Cerebellum (tissue), 4 donors: ENCODE measurements at places on chromosomes 5 and 9. TPM values are rescaled to one million over a fixed set of nuclear protein-coding genes. Genes with fewer than 3 reads are reported as not detected.

The CCNI2 gene
- 1.5 TPM for total RNA-seq

The PCDHB4 gene
- total RNA-seq: 6.0 TPM

GRCh38 chr5:61674378-61674777 lies 342.3 kb downstream of the ZSWIM6 start:
- DNase-seq: no peak

DNA sequence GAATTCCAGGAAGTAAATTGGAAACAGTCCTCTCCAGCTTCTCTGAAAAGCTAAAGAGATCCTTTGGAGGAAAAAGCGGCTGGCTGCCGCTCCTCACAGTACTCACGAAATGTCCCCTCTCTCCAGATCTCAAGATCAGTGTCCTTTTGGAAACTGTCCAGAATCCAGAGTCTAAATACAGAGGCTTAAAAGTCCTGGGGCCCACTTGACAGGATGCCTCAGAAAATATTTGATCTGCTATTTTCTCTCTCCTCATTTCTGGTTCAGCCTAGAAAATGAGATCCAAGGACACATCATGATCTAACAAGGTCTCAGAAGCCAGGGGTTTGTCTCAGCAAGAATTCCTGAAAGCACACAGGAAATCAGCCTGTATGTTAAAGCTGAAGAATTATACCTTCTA lies 7.2 kb downstream of the C1QTNF2 start:
- DNase-seq: no peak

The PLPP7 gene
- 6.6 TPM for total RNA-seq

The CHSY3 gene
- 6.0 TPM for total RNA-seq

GRCh38 chr5:157874861-157875260 lies 15.9 kb upstream of the CLINT1 start:
- no peak for DNase-seq

The GCNT1 gene
- total RNA-seq: 4.2 TPM

DNA sequence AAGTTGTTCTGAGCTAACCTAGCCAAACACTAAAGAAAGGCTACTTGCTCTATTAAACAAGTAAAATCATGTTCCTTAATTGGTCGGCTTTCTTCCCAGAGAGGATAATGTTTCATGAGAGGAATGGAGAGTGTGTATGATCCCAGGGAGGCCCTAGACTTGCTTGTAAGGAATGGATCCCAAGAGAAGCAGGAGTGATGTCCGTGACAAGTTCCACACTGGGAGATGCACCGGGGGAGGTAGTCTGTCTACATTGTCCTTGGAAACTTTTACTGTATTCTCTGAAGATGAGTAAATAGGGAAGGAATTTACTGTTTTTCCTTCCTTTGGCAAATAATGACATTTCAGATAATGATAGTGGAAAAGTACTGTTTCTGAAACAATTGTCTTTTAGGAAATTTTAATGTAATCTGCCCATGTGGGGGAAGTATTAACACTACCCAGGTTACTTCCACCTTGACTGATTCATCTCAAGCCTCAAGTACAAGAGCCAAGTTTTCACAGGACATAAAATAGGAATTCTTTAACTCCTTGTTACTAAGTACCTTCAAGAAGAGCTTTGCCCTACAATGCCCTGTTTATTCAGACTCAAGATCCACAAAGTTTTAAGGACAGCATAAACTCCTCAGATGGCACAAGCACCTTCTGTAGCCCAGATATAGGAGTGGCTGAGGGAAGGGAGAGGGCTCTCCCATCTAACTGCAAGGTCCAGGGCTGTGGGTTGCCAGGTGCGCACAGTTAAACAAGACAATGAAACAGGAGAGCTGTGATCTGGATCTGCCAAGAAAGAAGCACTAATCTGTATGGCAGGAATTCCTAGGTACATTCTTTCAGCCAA lies 152.1 kb downstream of the GNA14 start:
- no peak for DNase-seq

The SPDL1 gene
- total RNA-seq: 27.4 TPM

- DNase-seq: no peak
Measured at GRCh38 chr5:171592736-171593135, 173.3 kb downstream of the FGF18 start.

GRCh38 chr9:14936491-14936890 lies 26.3 kb upstream of the FREM1 start:
- DNase-seq: no peak

- no peak for DNase-seq
Measured at GRCh38 chr5:92548346-92548745, 1032.7 kb downstream of the NR2F1-AS1 start.

The PTGR1 gene
- 21.3 TPM for total RNA-seq

GRCh38 chr9:93910196-93910595 lies 45.0 kb downstream of the BARX1 start:
- DNase-seq: no peak

DNA sequence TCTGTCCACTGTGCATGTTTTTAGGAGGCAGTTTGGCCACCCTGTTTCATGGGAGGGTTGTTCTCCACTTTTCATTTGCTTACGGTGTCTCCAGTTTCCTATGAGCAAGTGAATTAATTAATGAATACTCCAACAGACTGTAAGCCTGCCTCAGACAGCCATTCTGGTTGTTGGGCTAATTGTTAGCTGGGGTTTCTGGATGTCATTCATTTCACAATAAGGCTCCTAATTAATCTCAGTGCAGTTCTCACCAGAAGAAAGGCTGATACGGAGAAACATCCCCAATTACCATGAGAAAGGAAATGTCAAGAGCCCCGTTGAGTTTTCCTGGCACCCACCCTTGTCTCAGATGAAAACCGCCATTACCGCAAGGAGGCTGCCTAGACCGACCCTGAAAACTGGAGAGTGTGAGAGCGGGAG lies 75.8 kb downstream of the MAP1B start:
- DNase-seq: no peak

GRCh38 chr5:52988335-52989024 lies 672 bp upstream of the ITGA2 start:
- DNase-seq: no peak

GRCh38 chr5:168989731-168990505 lies 311.0 kb downstream of the SLIT3 start:
- DNase-seq: no peak

The DAB2IP gene
- 17.1 TPM for total RNA-seq

The KIF20A gene
- 12.8 TPM for total RNA-seq

The IL13 gene
- total RNA-seq: not detected

GRCh38 chr9:92328225-92328624 lies 2.5 kb downstream of the CENPP start:
- no peak for DNase-seq

DNA sequence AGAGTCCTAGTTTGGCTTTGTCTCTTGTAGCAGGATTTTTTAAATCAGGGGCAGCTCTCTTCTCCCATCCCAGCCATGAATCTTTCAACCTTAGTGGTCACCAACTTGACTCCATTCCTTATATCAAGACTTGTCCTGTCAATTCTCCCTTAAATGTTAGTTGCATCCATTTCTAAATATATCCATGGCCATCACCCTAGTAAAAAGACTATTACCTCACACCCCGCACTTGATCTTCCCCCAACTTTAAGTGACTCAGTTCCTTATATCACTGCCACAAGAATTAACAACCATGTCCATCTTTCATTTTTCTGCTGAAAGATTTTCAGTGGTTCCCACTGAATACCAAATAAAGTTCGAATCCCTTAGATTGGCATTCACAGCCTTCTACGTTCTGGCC lies 67.0 kb downstream of the STX17 start:
- no peak for DNase-seq

DNA sequence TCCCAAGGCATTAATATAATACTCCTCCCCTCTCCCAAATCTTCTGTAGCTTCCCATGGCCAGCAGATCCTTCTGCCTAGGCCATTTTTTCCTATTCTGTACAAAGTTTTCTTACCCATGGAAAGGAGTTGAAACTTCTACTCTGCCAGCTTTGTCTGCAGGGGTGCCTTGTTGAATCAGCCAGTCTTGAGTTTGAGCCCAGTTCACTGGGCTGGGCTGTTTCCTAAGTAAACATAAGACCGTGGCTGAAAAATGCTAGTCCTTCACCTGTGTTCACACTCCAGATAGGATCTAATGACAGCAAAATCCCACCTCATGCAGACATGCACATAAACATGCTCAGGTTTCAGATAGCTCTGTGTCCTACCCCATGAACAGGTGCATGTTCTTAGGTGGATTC lies 10.4 kb downstream of the TEX48 start:
- no peak for DNase-seq

DNA sequence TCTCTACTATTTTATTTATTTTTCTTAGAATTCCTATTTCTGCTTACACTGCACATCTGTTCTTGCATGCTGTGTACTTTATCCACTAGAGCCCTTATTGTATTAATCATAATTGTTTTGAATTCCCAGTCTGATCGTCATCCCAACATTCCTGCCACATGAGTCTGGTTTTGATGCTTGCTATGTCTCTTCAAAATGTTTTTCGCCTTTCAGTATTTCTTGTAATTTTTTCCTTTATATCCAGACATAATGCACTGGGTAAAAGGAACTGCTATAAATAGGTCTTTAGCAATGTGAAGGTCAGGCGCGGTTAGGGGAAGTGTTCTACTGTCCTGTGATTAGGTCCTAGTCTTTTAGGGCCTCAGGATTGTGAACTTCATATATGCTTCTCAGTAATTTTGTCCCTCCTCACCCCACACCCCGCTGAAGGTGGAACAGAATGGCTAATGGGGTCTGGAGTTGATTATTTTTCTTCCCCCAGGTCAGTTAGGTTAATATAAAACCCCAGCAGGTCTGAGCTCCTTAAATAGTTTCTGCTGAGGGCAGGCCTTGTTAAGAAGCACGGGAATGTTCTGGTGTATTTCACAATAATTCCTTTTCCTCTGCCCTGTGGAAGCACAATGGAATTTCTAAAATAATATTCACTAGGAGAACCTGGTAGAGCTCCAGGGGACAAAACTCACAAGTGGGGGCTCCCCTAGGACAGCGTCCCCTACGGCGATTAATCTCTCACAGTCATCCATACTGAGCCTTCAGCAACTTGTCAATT lies 146.6 kb upstream of the TUT7 start:
- DNase-seq: no peak

DNA sequence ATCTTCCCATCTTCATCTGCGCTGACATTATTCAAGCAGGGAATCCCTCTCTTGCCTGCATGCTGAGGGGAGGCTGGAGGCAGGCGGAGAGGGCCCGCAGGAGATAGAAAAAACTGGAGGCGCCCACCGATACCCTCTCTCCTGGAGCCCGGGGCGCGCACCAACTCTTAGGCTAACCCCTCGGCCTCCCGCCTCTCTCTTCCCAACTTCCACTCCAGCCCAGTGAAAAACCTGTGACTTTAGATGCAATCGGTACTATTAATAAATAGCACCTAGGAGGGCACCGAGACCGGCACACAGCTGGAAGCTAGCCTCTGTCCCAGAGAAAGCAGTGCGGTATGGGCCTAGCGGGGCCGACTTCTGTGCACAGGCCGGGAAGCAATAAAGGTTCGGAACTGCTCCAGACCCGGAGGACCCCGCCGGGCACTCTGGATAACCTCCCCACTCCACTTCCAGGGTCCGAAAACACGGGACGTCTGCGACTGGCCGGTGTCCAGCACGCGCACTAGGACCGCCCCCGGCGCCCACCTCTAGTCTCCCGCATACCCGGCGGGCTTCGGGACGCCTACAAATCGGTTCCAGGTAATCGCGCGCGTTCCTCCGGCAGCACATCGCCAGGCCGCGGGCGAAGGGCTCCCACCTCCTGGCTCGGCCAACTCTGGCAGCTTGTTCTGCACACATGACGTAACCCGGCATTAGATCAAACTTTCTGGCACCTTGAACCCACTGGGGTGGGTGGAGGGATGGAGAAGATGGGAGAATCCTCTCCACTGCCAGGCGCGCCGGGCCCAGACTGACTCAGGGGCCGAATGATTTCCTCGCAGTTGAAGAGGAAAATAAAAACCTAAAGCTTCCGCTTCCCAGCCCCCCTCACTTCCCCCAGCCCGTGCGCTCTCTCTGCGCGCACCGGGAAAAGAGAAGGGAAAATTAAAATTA lies 1.4 kb downstream of the EFNA5 start:
- DNase-seq: peak; percentile 15

- no peak for DNase-seq
Measured at GRCh38 chr9:93656426-93657239, 80.2 kb downstream of the PHF2 start.

DNA sequence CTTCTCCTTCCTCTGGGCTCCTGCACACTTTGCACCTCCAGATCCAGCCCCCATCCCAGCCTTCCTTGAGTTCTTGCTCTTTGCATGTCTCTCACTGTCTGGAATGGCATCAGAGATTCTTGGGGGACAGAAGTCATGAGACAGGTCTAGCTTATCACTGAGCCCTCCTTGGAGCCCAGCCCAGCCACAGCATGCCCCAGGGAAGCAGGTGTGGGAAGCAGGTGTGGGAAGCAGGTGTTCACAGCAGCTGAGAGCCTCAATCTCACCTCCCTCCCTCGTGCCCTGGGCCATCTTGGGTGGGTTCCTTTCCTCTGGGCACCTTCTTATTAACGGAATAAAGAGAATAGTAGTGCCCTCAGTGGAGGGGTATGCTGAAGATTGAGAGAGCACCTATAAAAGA lies 27.2 kb downstream of the SLC6A7 start:
- no peak for DNase-seq

GRCh38 chr5:109907189-109907588 lies 217.5 kb downstream of the MAN2A1 start:
- no peak for DNase-seq

The ECSCR gene
- 6.1 TPM for total RNA-seq

- DNase-seq: no peak
Measured at GRCh38 chr5:1061916-1062315, 49.9 kb downstream of the SLC12A7 start.

The TAF11L5 gene
- not detected for total RNA-seq

GRCh38 chr5:143314099-143314498 lies 89.4 kb downstream of the NR3C1 start:
- DNase-seq: no peak

GRCh38 chr5:83376461-83376860 lies 95.1 kb upstream of the VCAN start:
- DNase-seq: no peak

The LHX3 gene
- total RNA-seq: not detected

The SOX30 gene
- 0.18 TPM for total RNA-seq

- DNase-seq: no peak
Measured at GRCh38 chr9:115232181-115232774, 114.3 kb upstream of the TNC start.

DNA sequence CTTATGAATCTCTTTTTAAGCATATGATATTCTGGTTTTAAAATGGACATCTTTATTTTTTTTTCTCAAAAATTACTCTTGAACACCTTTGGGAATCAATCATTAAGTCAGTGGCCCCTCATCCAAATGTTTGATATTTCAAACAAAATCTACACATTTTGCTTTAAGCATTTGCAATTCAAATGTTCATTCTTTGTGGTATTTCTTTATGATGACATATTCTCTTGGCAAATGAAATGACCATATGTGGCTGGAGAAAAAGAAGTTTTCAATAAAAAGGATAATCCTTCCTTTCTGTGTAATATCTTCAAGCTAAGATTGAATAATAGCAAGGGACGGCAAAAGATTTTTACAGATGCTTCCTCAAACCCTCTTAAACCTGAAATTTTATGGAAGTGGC lies 420.8 kb downstream of the MTRR start:
- DNase-seq: no peak

GRCh38 chr5:2241842-2242241 lies 359.1 kb upstream of the IRX4 start:
- DNase-seq: no peak

The SAXO1 gene
- under 0.01 TPM for total RNA-seq
